ENCODE measurements at places on chromosomes 1 and 21. TPM values are rescaled to one million over a fixed set of nuclear protein-coding genes. Genes with fewer than 3 reads are reported as not detected.

Gene FAM177B
- total RNA-seq, result not detected

Gene LCA5L
- 2.2 TPM for total RNA-seq

Gene MYBPHL
- not detected for total RNA-seq

Gene LAMC1
- 853 TPM for total RNA-seq

Gene MYOM3
- 0.13 TPM for total RNA-seq
